ENCODE measurements at places on chromosomes 6 and 20. TPM values are rescaled to one million over a fixed set of nuclear protein-coding genes. Genes with fewer than 3 reads are reported as not detected.

ANKRD66 gene
- not detected for total RNA-seq

GSTA3 gene
- total RNA-seq, result not detected

FAM50B gene
- total RNA-seq, result 11.9 TPM

HSPA1A gene
- total RNA-seq, result 60.4 TPM

SLC22A7 gene
- total RNA-seq, result not detected

AGER gene
- total RNA-seq, result 1.0 TPM

COL10A1 gene
- total RNA-seq, result 0.17 TPM

CPXM1 gene
- 5.6 TPM for total RNA-seq

RAD21L1 gene
- not detected for total RNA-seq

TREML2 gene
- total RNA-seq, result not detected

TSPO2 gene
- not detected for total RNA-seq

IL17A gene
- total RNA-seq, result not detected

HCRTR2 gene
- total RNA-seq, result not detected

BPIFA1 gene
- not detected for total RNA-seq

ATP6V1G2 gene
- total RNA-seq, result 1.2 TPM

ZSCAN16 gene
- total RNA-seq, result 1.7 TPM

TMEM74B gene
- total RNA-seq, result not detected

TTK gene
- total RNA-seq, result 43.0 TPM

GPR63 gene
- 1.0 TPM for total RNA-seq

KCNK17 gene
- total RNA-seq, result not detected

HTR1E gene
- total RNA-seq, result not detected

ME1 gene
- 19.0 TPM for total RNA-seq

CDH4 gene
- total RNA-seq, result 10.8 TPM

EPPIN gene
- total RNA-seq, result not detected

ZNF512B gene
- total RNA-seq, result 8.2 TPM

CENPW gene
- 18.7 TPM for total RNA-seq

SLC26A8 gene
- total RNA-seq, result not detected

All from bronchus fibroblast of lung (primary cell).